ENCODE measurements at places on chromosomes 2 and 18.

DNA sequence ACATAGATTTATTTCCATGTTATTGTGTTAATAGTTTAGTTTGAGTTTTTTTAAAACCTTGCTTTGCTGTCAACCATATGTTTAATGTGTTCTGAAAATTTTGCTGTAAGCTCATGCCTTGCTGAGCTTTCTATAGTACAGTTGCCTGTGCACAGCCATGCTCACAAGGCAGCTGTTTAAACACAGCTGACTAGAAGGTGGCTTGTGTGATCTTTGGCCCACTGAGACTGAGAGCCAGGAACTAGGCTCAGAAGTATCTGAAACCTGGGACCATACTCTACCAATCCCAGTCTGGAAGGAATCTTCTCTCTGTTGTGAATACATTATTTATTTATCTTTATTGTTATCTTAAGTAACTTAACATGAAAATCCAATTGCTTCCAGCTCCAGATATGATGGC, 350.5 kb downstream of the KIAA1328 start:
- DNase-seq: no peak

DNA sequence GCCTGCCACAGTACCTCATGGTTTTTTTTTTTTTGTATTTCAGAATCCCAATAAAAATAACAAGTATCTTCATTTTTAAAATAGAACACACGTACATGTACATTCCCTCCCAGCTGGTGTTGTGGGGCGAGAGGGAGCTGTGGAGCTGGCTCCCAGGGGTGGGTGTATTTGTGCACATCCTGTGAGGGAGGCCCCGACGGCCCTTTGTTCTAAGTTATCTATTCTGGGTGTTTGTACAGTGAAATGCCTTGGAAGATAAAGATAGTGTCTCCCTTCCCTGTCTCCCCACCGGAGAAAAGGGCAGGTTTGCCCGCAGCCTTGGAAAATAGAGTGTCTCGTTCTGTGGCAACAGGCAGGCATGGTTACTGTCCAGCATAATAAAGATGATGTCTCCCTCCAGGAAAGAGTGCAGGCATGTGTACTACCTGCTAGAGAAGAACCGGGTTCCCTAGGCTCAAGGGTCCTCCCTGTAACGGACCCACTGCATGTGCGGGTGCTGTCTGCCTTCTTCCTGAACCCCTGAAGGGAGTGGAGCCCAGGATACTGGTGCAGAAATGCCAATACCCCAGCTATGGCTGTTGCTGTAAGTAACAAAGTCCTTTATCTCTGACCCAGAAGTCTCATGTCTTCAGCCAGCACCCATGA, 12.1 kb upstream of the ALLC start:
- DNase-seq: no peak

DNA sequence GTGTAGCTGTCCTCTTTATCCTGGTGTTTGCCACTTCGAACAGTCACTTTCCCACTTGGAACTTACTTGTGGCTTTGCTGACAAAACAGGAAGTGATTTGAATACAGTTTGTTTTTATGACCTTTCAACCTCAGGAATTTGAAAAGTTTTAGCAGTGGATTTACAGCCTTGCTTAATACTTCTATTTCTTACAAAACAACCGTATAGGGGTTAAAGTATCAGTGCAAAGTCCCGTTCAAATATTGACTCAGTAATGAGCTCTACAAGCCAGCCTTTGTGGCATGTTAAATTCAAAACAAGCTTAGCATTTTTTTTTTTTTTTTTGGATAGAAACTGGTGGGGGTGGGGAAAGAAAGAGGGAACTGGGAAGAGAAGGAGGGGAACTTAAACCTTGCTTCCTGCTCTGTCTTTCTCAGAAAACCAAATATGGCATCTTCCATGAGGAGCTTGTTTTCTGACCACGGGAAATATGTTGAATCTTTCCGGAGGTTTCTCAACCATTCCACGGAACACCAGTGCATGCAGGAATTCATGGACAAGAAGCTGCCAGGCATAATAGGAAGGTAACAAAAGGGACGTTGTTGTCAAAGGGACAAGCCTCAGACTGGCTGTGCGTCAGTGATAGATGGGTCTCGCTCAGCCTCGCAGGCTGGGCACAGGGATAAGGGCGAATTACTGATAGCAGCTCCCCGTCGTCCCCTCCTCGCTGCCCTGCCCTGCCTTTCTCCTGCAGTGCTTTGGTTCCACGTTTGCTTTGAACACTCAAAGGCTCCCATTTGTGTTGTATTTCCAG, at the start of gene HNMT:
HNMT (plus strand) TSS at position 408 of the 793 bp plus-strand sequence; CDS start at position 427, 19 bp downstream.
- DNase-seq: peak; percentile 61

- DNase-seq: no peak
Observed at GRCh38 chr2:80887841-80888378, 583.4 kb upstream of the LRRTM1 start.

GRCh38 chr18:12076424-12077140, 17.1 kb upstream of the ANKRD62 start:
- DNase-seq: peak; percentile 21

DNA sequence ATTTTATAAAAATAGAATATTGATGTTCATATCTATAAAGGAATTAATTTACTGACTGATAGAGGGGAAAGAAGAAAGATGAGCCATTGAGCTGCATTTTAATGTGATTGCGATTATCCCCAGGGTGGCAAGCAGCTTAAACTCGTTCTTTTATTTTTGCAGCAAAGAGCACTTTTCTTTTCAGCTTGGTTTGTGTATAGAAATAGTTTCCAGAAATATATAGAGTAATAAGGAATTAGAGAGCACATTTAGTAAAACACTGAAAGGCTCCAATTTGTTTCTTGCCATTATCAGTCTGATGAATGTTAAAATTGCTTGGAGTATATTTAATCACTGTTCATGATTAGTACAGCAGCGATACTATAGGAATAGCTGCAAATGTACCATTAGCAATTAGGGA, 119.5 kb downstream of the MYO3B start:
- no peak for DNase-seq

DNA sequence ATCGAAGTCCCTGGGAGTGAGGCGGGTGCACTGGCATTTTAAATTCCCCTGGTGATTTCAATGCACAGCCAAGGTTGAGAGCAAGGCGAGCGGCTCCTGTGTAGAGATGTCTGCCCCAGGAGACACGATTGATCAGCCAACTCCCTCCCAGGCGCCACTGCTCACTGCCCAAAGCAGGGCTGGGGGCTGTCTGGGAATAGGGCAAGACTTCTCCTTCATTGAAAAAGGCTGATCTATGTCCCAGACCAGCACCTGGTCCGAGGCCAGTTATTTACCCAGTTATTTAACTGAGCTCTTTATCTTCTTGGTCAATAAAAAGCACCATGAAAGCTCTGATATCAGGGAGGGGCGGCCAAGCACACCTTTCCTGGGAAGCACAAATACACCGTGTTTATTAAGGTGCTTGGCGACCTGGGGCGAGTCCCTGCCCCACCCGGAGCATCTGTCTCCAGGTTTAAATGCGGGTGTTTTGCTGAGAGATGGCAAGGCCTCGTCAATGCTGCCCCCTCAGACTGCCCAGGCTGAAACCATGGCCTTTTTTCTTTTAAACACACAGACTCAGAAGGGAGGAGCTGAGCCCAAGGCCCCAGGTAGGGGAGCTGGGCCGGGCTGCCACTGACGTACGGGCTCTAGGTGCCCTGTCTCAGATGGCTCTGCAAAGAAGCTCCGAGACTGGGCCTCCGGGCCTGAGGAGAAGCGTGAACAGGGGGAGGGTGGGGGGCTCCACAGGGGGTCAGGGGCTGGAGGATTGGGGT, 73.9 kb upstream of the HPCAL1 start:
- no peak for DNase-seq

DNA sequence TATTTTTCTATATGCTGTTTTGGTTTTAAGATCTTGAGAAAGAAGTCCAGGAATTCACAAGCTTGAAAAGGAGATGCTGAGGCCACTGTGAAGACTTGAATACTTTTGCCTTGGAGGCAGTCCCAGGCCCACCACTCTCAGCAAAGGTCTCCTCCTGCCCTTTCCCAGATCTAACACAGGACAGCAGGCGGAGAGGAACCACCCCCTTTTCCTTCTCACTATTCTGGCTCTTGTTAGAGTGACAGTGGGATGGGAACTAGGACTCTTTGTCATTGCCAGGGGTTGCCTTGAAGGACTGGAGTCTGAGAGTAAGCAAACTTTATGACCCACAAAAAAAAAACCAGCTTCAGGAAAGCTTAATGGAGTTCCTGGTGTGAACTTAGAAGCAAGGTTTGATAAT, 54.7 kb downstream of the E2F6 start:
- no peak for DNase-seq

DNA sequence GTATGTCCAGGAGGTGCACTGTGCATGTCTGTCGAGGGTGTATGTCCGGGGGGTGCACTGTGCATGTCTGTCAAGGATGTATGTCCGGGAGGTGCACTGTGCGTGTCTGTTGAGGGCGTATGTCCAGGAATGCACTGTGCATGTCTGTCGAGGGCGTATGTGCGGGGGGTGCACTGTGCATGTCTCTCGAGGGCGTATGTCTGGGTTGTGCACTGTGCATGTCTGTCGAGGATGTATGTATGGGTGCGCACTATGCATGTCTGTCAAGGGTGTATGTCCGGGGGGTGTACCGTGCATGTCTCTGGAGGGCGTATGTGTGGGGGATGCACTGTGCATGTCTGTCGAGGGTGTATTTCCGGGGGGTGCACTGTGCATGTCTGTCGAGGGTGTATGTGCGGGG, 249.3 kb upstream of the MYT1L start:
- no peak for DNase-seq

DNA sequence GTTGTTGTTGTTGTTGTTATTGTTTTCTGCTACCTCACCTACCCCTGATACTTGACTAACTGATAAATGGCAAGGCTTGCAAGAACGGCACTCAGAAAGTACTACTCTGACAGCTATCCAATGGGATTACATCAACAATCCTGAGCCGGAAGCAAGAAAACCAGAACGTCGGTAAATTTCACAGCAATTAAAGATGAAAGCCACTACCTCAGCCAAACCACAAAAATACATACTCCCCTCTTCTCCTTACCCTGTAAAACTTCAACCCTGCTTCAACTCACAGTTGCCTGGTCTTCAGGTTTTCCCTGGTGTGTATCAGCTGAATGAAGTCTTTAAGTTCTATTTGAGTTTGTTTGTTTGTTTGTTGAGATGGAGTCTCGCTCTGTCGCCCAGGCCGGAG, 293.7 kb upstream of the RND3 start:
- no peak for DNase-seq

GRCh38 chr18:48825101-48825745, 125.5 kb downstream of the SMAD7 start:
- peak; percentile 41 for DNase-seq

DNA sequence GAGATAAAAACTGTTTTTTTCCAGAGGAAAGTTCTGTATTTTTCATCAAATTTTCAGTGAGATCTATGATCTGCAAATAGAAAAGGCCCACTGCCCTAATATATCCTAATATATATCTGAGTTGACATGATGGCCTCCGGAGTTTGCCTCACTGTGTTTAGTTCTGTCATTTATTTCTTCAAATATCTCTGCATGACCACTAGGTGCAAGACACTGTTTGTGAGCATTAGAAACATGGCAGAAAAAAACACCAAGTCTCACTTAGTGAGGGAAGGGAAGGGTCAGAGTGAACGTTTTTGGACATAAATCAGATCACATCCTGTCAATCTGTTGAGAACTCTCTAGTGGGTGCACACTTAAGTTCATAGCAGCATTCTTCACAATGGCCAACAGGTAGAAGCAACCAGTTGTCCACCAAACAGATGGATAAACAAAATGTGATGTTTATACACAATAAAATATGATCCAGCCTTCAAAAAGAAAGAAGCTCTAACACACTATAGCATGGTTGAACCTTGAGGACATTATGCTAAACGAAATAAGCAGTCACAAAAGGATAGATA, 53.4 kb downstream of the SPIRE1 start:
- no peak for DNase-seq

- DNase-seq: peak; percentile 81
Observed at GRCh38 chr2:229273723-229274338, 2.7 kb upstream of the PID1 start.

GRCh38 chr2:201313362-201313761, 43.8 kb downstream of the FLACC1 start:
- DNase-seq: no peak

GRCh38 chr2:206642075-206643025, at the start of gene FAM237A:
FAM237A (plus strand) TSS chr2:206642487; CDS start chr2:206644237, 1,750 bp downstream.
- DNase-seq: peak; percentile 48

DNA sequence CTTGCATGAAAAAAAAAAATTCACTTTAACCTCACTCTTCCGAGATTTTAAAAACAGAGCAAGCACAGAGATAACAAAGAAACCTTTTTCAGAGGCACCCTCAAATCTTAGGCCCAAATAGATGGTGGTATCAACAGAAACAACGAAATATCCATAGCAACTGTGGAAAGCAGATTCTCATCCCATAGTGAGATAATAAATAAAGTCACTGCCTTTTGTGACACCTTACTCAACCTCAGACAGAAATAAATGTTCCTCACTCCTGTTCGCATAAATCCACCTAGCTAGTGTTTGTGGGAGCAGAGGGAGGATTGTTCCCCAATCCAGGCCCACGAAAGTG, 60.9 kb upstream of the RTN4 start:
- DNase-seq: no peak

DNA sequence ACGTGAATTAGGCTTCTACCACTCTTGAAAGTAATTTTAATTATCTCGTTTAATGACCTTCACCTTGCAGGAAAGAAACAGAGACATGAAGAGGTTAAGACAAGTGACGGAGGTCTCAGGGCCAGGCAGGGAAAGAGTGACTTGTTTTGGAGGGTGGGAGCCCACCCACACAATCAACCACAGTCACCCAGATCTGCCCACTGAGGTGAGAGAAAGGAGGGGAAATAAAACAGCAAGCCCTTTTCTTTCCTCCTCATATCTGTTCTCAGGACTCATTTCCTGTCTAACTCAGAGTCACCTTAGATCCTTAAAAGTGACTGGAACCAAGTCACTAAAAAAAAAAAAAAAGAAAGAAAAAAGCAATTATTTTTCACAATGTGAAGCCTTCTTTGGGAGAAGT, 26.8 kb downstream of the ATP8B1 start:
- DNase-seq: no peak

DNA sequence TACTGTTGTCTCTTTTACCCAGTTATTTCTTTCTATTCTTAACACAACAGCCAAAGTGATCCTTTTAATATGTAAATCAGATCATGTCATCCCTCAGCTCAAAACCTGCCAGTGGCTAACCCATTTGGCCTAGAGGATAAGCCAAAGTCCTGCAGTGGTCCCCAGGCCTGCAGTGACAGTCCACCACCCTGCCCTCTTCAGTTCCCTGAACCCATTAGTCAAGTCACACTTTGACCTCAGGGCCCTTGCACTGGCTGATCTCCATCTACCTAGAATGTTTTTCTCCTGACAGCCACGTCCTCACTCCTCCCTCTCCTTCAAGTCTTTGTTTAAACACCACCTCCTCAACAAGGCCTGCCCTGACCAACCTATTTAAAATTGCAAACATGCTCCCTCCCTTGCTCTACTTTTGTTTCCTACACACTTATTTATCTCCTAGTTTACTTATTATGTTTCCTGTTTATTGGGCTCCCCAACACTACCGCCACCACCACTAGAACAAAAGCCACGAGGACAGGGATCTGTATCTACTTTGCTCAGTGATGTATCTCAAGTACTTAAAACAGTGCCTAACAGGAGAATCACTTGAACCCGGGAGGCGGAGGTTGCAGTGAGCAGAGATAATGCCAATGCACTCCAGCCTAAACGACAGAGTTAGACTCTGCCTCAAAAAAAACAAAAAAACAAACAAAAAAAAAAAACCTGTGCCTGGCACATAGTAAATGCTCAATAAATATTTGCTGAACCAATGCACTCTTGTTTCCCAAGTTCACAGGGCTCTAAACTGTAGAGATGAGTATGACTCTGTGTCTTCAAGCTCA, 9.3 kb downstream of the MREG start:
- DNase-seq: no peak

GRCh38 chr2:169683054-169683424, 11.2 kb downstream of the CFAP210 start:
- DNase-seq: no peak

GRCh38 chr18:43888598-43888997, 611.3 kb upstream of the SYT4 start:
- DNase-seq: no peak
